ENCODE measurements at places on chromosomes 3 and 15.

DNA sequence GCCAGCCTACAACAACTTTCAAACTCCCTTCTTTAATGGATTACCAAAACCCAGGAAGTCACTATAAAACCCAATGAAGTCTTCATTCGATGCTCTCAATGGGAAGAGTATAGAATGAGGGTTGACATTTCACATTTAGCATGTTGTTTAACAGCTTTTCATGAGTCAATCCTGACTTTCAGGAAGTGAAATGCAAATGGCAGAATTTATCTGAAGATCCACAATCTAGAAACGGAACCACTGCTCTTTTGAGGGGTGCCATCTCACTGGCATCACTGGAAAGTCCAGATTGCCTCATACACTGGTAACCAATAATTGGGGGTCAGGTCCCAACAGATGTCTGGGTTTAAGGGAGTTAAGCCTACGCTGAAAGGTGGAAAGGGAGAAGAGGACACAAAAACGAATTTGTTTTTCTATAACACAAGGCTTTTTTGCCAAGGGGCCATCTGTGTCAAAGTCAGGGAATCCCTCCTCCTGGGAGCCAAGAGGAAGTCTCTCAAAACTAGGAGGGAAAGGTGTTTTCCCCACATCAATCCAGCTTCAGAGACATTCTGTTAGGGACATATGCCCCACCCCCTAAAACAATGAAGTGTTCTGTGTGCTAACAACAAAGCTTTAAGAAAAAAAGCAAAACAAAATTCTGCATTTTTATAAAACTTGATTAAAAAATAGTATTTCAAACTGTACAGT is 12.0 kb upstream of the ATP1B3 start:
- no peak for DNase-seq

DNA sequence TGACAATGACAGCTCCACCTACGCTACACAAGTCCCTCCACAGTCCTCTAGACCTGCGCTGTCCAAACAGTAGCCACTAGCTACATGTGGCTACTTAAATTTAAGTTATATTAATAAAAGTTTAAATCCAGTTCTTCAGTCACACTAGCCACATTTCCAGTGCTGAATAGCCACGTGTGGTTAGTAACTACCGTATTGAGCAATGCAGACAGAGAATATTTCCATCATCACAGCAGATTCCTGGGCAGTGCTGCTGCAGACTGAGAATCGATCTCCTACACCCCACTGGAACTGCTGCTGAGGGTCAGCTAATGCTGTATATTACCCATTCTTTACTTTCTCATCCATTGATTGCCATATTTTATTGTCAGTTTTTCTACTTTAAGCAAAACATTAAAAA is 40.9 kb downstream of the HDC start:
- DNase-seq, result peak; percentile 22

- no peak for DNase-seq
Measured at GRCh38 chr15:63047792-63048114, 5.2 kb downstream of the TPM1 start.

- no peak for DNase-seq
Measured at GRCh38 chr3:39271363-39271914, 8.4 kb downstream of the CX3CR1 start.

- DNase-seq, result no peak
Measured at GRCh38 chr3:190338717-190339116, 16.5 kb upstream of the CLDN1 start.

DNA sequence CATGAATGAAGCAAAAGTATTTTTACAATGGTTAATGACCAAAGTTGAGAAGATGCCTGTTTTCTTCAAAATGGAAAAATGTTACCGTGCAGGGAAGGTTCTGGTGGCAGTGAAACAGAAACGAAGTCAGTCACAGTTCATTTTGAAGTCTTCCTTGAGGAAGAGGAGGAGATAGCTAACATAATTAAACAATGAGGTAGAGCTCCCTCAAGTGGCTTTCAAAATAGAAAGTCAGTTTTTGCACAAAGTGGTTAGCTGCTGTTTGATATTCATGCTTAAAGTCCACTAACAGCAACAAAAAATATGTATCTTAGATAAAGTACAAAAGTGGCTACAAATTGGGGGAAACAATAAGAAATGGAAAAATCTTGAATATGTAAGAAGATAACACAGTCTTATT is 87.3 kb downstream of the TFG start:
- DNase-seq, result peak; percentile 58

- peak; percentile 55 for DNase-seq
Measured at GRCh38 chr15:71080705-71081104, 34.6 kb upstream of the THSD4 start.

GRCh38 chr3:24687671-24688070 is 193.0 kb upstream of the THRB start:
- DNase-seq, result no peak

- no peak for DNase-seq
Measured at GRCh38 chr3:194547042-194547441, 60.2 kb upstream of the ATP13A3 start.

DNA sequence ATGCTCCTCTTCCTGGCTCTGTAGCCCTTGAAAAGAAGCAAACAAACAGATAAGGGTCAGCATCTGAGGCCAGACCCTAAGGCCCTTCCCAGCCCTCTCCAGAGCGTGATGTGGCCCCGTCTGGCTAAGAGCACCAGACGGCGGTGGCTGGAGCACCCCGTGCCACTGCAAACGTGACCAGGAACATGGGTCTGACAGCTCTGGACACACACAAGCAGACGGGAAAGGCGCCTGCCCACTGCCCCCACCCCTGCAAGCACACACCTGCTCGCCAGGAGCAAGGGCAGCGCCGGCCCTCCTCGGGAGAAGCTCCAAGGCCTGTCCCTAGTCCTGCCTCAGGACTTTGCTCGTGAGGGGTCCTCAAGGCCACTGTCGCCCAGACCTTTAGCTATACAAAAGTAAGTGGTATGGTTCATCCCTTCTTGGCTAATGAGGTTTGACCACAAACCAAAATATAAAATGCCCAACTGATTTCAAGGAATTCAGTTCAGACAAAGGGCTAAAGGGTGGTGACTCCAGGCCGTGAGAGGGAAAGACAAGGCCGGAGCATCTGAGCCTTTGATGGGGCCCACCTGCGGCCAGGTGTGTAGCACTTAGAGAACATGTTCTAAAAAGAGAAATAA is 90.4 kb downstream of the XXYLT1 start:
- no peak for DNase-seq

DNA sequence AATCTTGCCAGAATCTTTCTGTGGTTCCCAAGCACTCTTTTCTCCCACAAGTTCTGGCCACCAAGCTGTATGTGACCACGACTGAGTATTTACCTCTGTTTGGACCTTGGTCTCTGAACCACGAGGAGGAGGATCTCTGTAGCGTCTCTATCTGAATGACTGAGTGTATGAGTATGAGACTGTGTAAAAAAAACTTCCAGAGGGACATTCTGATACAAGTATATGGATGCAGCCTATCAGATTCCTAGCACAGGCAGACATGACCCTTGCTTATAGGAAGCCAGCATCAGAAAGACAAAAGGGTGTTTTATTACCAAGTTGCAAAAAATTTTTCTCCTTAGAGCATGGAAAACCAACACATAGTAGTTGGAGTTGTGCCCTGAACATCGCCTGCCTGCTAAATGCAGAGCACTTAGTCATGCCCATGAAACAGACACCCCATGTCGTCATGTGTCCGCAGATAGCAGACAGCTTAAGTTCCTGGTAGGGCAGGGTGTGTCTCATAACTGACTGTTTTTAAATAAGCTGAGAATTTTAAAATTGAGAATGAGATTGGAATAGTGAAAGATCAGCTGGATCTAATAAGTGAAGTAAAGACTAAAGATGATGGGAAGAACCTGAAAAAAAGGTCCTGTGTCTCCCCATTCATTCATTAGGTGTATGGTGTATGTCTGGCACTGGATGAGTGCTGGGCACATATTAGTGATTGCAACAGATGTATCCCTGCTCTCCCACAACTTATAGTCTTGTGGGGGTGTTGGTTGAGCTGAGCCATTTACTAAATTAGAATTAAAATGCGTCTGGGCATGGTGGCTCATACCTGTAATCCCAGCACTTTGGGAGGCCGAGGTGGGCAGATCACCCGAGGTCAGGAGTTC is 30.9 kb downstream of the DAG1 start:
- peak; percentile 97 for DNase-seq

- DNase-seq, result no peak
Measured at GRCh38 chr3:32592011-32592410, 21.4 kb upstream of the DYNC1LI1 start.

DNA sequence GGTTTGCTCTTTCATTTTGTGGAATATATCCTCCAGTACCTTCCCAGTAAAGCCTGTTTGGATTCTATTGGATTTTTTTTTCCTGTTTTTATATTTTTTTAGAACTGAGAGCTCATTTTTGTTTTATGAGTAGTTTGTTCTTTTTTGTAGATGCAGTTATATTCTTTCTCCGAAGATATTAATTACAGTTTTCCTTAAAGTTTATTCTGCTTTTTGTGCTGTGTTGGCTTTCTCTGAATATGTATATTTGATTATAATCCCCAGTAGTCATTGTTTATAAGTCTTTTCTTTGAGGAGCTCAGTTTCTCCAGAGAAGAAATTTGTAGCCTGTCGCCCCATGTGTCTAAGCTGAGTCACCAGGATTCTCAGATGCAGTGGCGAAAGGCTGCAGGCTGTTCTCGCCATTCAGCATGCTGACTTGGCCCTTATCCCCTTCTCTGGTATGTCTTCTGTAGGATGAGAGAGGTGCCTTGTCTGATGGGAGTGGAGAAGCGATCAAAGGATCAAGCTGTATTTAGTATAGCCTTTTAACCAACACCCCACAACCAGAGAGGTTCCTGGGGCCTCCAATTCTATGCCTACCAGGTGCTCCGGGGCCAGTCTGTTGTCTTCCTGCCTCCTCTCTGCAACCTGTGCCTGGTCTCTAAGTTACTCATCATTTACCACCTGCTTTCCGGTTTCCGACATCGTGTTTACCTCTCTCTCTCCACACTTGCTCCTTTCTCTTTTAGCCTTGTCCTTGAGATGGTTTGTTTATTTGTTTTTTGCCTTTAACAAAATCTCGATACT is 31.7 kb upstream of the MFSD1 start:
- peak; percentile 80 for DNase-seq

DNA sequence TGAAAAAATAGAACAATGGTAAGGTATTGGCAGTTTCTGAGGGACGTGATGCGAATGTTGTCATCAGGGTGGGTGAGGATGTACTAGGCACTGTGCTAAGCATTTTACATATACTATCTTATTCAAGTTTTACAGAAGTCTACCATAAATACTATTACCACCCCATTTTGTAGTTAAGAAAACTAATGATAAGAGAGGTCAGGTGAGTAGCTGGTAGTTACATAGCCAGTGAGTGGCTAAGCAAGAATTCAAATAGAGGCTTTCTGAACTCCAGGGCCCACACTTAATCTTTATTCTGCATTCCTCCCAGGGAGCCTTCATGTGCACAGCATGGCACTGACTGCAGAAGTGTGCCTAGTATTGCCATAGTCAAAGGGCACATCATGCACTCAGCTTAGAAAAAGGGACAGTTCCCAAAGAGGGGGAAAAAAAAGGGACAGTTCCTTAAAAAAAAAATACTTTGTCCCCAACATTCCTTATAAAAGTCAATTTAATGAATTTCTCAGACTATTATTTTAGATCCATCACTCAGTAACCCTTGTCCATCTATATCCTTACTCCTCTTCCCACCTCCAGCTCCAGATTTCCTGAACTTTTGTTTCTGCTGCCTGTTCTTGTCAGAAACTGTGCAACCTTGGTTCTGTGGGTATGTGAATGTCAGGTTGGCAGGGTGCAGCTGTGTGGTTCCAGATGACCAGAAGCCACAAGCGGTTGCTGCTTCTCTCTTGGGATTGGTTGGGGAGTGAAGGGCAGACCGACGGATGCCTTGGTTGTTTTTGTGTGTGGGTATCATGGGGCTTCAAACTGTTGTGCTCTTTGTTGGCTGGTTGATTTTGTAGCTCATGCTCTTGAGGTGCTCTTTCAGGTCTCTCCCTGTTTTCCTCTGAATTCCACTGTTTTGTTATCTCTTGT is 8.3 kb downstream of the MAPKBP1 start:
- no peak for DNase-seq

- DNase-seq, result peak; percentile 18
Measured at GRCh38 chr3:107416138-107416537, 38.9 kb downstream of the CCDC54 start.

GRCh38 chr3:10299175-10299574 is 6.4 kb upstream of the GHRL start:
- peak; percentile 26 for DNase-seq

DNA sequence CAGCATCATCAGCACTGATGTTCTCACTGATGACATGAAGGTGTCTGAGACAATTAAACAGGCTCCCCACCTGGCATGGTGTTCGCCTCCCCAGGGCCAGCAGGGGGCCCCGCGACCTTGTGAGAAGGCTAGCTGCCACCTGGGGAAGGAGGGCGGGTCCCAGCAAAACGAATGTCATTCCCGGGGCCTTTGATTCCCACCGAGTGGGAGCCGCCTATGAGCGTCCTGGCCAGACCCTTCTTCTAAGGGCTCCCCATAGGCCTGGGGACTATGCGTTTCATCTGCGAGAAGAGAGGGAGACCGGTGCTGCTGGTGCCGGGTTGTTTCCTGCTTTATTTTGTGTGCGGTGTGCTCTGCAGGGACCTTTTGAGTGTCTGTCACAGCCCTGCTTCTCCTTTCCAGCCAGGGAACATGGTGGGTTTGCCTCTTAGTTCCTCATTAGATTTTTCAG is 20.5 kb upstream of the MINDY4B start:
- no peak for DNase-seq

DNA sequence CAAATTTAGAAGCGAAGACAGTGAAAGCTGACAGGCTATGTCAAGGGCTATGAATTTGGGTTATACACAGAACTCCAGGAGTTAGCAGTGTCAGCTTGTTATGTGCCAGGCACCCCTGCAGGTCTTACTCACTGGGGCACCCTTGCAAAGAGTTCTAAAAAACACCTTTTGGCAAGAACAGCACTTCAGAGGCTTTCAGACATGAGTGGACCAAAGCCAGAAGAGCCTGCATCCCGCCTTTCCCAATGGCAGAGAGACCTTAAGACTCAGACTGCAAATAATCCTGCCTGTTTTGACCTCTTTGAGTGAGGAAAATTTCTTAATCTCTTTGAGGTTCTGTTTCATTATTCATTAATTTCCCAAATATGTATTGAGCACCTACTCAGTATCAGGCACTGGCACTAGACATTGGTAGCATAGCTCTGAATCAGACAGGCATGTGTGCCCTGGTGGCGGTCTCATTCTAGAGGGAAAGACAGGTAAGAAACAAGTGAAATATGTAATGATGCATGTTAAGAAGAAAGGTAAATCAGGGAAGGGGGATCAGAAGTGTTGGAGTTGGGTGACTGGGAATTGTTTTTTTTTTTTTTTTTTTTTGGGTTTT is 280.0 kb downstream of the KBTBD8 start:
- DNase-seq, result no peak

- DNase-seq, result peak; percentile 5
Measured at GRCh38 chr15:43625106-43625505, 6.5 kb upstream of the STRC start.

GRCh38 chr3:183208260-183208659 is 44.8 kb upstream of the B3GNT5 start:
- no peak for DNase-seq

- DNase-seq, result peak; percentile 84
Measured at GRCh38 chr3:53318522-53318921, 28.8 kb downstream of the DCP1A start.
